Activated CD4-positive, alpha-beta T cell treated with anti-CD3 and anti-CD28 coated beads for 36 hours (primary cell): ENCODE measurements at places on chromosomes 5 and 9. TPM values are rescaled to one million over a fixed set of nuclear protein-coding genes. Genes with fewer than 3 reads are reported as not detected.

- H3K36me3 ChIP-seq = peaks cover 73% of the 10 kb centered on the region
- peak overlapping the region; percentile 32 for H3K4me3 ChIP-seq
- H3K27ac ChIP-seq = peak overlapping the region; percentile 89
- peaks cover 52% of the 10 kb centered on the region for H3K4me1 ChIP-seq
- H3K27me3 ChIP-seq = no peaks in the 10 kb centered on the region
- peak; percentile 49 for DNase-seq
These were observed 9.4 kb downstream of the ERAP2 start for GRCh38 chr5:96885518-96886338.

- no peak overlapping the region for H3K27ac ChIP-seq
- no peaks in the 10 kb centered on the region for H3K36me3 ChIP-seq
- H3K4me3 ChIP-seq = no peak overlapping the region
- H3K27me3 ChIP-seq = no peaks in the 10 kb centered on the region
These were observed 565.0 kb downstream of the CETN3 start for GRCh38 chr5:89844548-89844947.

Gene QSOX2
- 21.2 TPM for total RNA-seq

GRCh38 chr5:82106207-82106606, 134.4 kb downstream of the ATG10 start:
- H3K36me3 ChIP-seq = no peaks in the 10 kb centered on the region
- H3K4me1 ChIP-seq = peaks cover 19% of the 10 kb centered on the region
- H3K27ac ChIP-seq = no peak overlapping the region
- H3K4me3 ChIP-seq = no peak overlapping the region
- no peak for DNase-seq

Gene TAF9
- total RNA-seq = 73.8 TPM

GRCh38 chr5:105688227-105688792, 1982.4 kb downstream of the EFNA5 start:
- no peak for DNase-seq
- H3K36me3 ChIP-seq = no peaks in the 10 kb centered on the region
- no peaks in the 10 kb centered on the region for H3K4me1 ChIP-seq
- H3K27ac ChIP-seq = no peak overlapping the region

DNA sequence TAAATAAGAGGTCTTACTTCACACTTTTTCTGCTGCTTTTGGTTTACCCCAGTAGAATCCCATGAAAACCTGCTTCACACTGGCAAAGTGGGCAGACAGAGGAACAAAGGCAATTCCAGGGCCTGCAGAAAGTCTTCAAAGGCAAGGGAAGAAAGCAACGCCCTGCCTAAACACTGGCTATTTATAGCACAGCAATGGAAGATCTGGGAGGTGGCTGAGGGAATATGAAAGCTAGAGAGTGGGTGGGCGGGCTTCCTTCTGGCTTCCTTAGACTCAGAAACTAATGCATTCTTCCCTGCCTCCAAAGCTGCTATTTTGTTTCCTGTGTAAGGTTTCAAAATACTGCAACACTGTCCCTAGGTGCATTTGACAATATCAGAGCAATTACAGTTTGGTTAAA, 46.8 kb downstream of the ELAVL2 start:
- H3K4me1 ChIP-seq = no peaks in the 10 kb centered on the region
- no peaks in the 10 kb centered on the region for H3K27me3 ChIP-seq
- H3K27ac ChIP-seq = no peak overlapping the region
- no peak for DNase-seq

DNA sequence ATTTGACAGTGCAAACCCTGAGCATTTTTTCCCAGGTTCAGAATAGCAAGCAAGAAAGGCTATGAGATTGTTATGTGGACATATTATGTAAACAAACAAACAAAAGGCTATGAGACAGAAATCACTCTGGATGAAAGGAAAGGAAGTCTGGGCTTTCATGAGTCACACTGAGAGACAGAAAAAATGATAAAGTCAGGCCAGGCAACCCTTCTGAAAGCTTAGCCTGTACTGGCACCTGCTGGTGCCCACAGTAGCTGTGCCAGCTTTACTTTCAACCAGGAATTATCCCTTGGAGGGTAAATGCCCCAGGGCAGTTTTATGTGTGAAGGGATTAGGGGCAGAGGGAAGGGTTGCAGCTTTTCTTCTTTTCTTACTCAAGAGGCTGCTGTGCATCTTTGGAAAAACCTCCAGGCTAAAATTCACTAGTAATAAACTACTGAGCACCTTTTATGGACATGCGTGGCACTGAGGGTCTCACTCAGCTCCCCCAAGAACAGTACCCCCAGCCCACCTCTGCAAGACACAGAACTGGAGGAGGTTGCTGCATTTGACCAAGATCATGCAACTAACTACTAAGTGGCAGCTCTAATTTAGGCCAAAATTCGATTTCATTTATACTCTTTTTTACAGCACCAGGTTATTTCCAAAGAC, 41.7 kb downstream of the ACTL7B start:
- H3K27ac ChIP-seq = no peak overlapping the region
- peaks cover 2% of the 10 kb centered on the region for H3K4me1 ChIP-seq
- H3K36me3 ChIP-seq = no peaks in the 10 kb centered on the region
- peaks cover 9% of the 10 kb centered on the region for H3K27me3 ChIP-seq
- no peak overlapping the region for H3K4me3 ChIP-seq

- H3K27ac ChIP-seq = no peak overlapping the region
- no peaks in the 10 kb centered on the region for H3K27me3 ChIP-seq
- H3K36me3 ChIP-seq = peaks cover 2% of the 10 kb centered on the region
- peaks cover 4% of the 10 kb centered on the region for H3K4me1 ChIP-seq
- no peak overlapping the region for H3K4me3 ChIP-seq
- peak; percentile 17 for DNase-seq
These were observed 32.9 kb downstream of the NKD2 start for GRCh38 chr5:1041225-1042143.

Gene FAM151B
- total RNA-seq = 0.75 TPM

DNA sequence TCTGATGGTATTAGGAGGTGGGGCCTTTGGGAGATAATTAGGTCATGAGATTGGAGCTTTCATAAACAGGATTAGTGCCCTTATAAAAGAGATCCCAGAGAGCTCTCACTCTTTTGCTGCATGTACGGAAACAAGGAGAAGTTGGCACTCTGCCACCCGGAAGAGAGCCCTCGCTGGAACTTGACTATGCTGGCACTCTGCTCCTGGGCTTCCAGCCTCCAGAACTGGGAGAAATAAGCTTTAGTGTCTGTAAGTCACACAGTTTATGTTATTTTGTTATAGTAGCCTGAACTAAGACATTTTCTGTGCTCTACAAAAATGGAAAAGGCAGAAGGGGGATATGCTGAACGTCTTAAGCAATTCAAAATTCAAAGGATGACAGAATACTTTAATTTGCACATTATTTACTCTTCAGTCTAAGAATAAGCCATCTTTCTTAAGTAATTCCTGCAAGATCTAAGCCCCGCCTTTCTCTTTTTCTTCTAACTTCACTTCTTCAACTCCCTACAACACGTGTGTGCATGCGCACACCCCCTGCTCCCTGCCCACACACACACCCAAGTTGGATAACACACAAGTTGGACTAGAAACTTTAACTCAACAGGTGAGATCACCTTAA, 17.3 kb downstream of the NFIB start:
- no peak overlapping the region for H3K27ac ChIP-seq
- H3K4me3 ChIP-seq = no peak overlapping the region
- no peak for DNase-seq
- H3K36me3 ChIP-seq = no peaks in the 10 kb centered on the region

DNA sequence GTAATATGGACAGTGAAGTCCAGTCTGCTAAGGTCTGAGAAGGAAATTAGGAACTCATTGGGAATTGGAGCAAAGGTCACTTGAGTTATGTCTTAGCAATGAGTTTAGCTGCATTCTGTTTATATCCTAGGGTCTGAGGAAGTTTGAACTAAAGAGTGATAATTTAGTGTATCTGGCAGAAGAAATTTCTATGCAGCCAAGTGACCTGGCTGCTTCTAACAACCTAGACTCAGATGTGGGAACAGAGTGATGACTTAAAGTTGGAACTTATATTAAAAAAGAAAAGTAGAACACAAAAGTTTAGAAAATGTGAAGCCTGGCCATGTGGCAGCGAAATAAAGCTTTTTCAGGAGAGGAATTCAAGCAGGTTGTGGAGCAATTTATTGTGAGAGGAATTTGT, 106.2 kb downstream of the PRDM9 start:
- H3K4me3 ChIP-seq = no peak overlapping the region
- H3K36me3 ChIP-seq = no peaks in the 10 kb centered on the region
- no peaks in the 10 kb centered on the region for H3K27me3 ChIP-seq

GRCh38 chr9:17135295-17136160, 688 bp downstream of the CNTLN start:
- peak overlapping the region; percentile 73 for H3K4me3 ChIP-seq
- peaks cover 4% of the 10 kb centered on the region for H3K36me3 ChIP-seq

GRCh38 chr5:14149672-14150274, 6.6 kb downstream of the TRIO start:
- no peak overlapping the region for H3K27ac ChIP-seq
- H3K4me3 ChIP-seq = no peak overlapping the region
- peaks cover 2% of the 10 kb centered on the region for H3K4me1 ChIP-seq
- peaks cover 35% of the 10 kb centered on the region for H3K27me3 ChIP-seq
- no peak for DNase-seq
